NCI-H2029 treated with DMSO at 0.1 percent for 48 hours (cell line): ENCODE measurements at places on chromosomes 11 and 22.
A peak's percentile ranks its signal among the peaks of the same experiment; 100 is the strongest.

DNA sequence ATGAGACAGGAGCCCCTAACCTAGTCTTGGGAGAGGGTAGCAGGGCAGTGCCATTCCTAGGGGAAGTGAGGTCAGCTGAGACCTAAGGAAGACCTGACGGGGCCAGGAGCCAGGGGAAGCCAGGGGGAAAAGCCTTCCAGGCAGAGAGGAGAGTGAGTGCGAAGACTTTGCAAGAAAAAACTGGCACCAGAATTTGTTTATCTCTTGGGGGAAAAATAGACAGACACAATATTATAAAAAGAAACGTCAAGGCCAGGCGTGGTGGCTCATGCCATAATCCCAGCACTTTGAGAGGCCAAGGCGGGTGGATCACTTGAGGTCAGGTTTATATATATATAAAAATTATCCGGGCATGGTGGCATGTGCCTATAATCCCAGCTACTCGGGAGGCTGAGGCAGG lies 26.9 kb upstream of the TESMIN start:
- no peak for DNase-seq

DNA sequence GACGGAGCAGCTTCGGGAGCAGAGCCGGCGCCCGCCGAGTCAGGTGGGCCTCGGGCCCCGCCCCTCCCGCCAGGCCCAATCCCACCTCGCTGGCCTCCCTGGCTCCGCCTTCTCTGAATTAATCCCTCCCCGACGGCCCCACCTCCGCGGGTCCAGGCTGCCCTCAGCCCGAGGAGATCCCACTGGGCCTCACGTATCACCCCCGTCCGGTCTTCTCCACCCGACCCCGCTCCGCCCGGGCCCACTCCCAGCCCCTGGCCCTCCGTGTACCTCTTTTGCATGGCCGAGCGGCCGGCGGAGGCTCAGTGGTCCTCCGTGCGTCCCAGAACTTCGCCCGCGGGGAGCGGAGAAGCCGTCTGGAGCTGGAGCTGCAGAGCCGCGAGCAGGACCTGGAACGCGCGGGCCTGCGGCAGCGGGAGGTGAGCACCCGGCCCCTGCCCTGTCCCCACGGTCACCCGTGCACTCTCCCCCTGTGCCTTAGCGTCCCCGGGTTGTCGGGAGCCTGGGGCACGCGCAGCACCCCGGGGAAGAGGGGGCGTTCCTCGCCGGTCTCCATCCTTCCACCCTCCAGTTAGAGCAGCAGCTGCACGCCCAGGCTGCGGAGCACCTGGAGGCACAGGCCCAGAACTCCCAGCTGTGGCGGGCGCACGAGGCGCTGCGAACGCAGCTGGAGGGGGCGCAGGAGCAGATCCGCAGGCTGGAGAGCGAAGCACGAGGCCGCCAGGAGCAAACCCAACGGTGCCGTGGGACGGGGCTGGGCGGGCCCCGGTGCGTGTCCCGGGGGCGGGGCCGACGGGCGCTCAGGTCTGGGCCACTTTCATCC lies 2.2 kb upstream of the CD151 start:
- peak; percentile 43 for DNase-seq

DNA sequence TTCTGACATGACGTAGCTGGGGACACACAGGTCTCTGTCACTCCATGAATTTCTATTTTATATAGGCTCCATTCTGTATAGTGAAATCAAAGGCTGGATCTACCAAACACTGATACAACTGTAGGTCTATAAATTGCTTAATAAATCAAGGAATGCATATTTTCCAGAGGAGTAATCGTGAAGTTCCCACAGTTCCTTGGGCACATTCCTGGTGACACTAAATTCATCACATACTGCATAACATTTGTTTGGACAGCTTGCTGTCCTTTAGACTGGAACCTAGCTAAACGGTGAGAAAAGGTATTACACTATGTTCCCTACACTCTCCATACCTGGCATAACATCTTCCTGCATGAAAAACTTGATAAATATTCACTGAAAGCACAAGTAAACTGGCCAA lies 41.6 kb upstream of the UCP3 start:
- no peak for DNase-seq

GRCh38 chr11:57235761-57236703 lies 1.0 kb downstream of the APLNR start:
- no peak for DNase-seq

DNA sequence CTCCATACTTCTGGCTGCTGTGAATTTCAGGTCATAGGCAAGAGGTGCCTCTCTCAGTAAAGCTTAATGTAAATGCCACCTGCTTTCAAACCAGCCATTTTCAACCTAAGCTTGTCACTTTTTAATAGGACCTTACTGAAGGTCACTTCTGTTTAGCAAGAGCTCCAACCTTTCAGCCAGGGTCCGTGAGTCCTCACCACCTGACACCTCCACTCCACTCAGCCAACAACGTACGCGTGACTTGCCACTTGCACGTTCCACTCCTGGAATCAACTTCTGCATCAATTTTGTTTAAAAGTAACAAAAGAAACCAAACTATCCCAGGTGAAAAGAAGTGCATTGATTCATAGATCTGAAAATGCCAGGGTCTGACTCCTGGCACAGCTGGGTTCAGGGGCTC lies 114.4 kb downstream of the TRIM29 start:
- no peak for DNase-seq

GRCh38 chr22:20247010-20247505 lies 21.1 kb downstream of the RTN4R start:
- DNase-seq, result no peak

- no peak for DNase-seq
Measured at GRCh38 chr11:21180182-21180581, 510.8 kb downstream of the NELL1 start.

GRCh38 chr11:57390535-57390934 lies at the start of gene PRG2:
Gene PRG2 (minus strand): TSS chr11:57390650. CDS start chr11:57389944, 706 bp downstream.
- no peak for DNase-seq

GRCh38 chr22:45878901-45879551 lies 97.9 kb downstream of the WNT7B start:
- DNase-seq, result no peak

- DNase-seq, result no peak
Measured at GRCh38 chr22:30017375-30018223, 62.7 kb upstream of the HORMAD2 start.

- DNase-seq, result no peak
Measured at GRCh38 chr11:120744016-120744994, 232.8 kb downstream of the GRIK4 start.

DNA sequence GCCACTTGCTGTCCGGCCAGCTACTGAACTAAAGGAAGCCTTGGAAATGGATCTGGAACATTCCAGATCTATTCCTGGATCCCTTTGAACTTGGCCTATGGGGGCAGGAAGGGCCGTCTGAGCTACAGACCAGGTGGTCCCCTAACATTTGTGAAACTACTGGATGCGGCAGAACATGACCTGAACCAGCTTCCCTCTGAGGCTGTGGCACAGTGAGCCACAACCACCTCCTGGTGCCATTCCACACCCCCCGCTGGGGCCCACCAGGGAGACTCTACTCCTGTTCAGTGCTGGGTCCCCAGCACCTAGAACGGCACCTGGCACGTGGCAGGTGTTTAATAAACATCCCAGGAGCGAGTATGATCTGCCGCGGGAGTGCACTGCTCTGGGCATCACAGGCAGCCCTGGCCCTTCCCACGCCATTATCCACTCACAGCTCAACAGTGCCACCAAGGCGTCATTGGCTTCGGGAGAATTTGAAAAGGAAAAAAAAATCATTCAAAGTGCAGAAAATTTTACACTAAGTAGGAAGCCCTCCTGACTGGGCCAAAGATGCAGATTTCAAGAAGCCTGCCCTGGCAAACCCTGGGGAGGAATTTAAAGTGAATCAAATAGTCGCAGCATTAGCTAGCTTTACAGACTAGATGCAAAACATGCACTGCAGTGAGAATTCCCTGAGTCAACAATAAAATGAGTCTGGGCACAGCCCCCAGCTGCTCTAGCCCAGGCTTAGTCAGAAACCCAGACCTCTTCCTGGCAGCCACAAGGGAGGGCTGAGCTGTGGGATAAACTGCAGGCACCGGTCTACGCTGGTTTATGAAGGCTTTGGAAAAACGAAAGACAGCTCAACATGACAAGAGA lies 14.3 kb upstream of the EFCAB6 start:
- no peak for DNase-seq

DNA sequence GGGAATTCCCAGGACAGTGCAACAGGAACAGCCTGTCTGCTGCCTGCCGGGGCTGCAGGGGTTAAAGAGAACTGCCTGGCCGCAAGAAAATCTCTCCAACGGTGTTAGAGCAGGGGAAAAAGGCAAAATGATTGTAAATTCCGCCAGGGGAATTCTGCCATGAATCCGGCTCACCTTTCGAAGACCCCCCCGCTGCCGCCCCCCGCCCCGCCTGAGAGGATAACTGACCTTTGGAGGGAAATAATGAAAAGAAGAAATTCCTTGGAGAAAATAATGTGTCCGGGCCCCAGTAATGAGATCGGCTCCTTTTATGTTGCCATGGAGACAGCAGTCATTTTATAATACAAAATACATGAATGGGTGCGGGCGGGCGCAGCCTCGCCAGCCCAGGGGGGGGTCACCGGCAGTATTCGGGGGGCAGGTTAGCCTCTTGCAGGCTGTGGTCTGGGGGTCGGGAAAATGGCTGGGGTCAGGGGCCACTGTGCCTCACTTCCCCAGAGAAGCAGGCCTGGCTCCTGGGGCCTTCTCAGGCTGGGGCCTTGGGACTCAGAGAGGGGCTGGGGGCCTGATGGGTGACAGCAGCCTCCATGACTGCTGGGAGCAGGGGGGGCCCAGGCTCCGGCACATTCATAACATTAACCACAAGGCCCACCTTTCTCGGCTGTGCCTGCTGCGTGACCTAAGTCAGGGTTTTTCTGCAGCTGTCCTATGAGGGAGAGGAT lies 228.1 kb downstream of the MN1 start:
- DNase-seq, result no peak
